ENCODE measurements at places on chromosomes 6 and 20. TPM values are rescaled to one million over a fixed set of nuclear protein-coding genes. Genes with fewer than 3 reads are reported as not detected.

Gene ARFGEF3
- total RNA-seq, result 3.8 TPM

Gene SEL1L2
- not detected for total RNA-seq

Gene PRRT1
- 6.1 TPM for total RNA-seq

Gene ANKEF1
- total RNA-seq, result 15.8 TPM

Gene TBX18
- 14.4 TPM for total RNA-seq

Gene RIPPLY2
- not detected for total RNA-seq
